Regular cardiac myocyte (primary cell): ENCODE measurements at places on chromosomes 2 and 18. TPM values are rescaled to one million over a fixed set of nuclear protein-coding genes. Genes with fewer than 3 reads are reported as not detected.

Gene ZSWIM2
- total RNA-seq, result under 0.01 TPM in 2 replicates

Gene SH3RF3
- total RNA-seq, result 2.8 and 2.9 TPM in 2 replicates

Gene TCF7L1
- 1.3 and 2.3 TPM in 2 replicates for total RNA-seq

Gene CPLX4
- not detected in 2 replicates for total RNA-seq

Gene GAD1
- under 0.01 and 0.19 TPM in 2 replicates for total RNA-seq

Gene ZNF397
- total RNA-seq, result 10.5 and 17.5 TPM in 2 replicates

Gene CCDC74B
- total RNA-seq, result 1.5 and 2.3 TPM in 2 replicates

Gene SULT1C4
- 0.56 and 0.58 TPM in 2 replicates for total RNA-seq

Gene SKA1
- 2.8 and 19.6 TPM in 2 replicates for total RNA-seq

Gene KLHL30
- total RNA-seq, result 1.7 and 9.9 TPM in 2 replicates

Gene MMADHC
- 184 and 233 TPM in 2 replicates for total RNA-seq

Gene SCN9A
- 20.3 and 22.0 TPM in 2 replicates for total RNA-seq

Gene TCF23
- total RNA-seq, result not detected in 2 replicates

Gene ITGA4
- total RNA-seq, result 66.8 and 86.3 TPM in 2 replicates

Gene SLC11A1
- 0.19 and 0.28 TPM in 2 replicates for total RNA-seq
